Liver (tissue), 10 donors: ENCODE measurements at places on chromosomes 6 and 20. TPM values are rescaled to one million over a fixed set of nuclear protein-coding genes. Genes with fewer than 3 reads are reported as not detected.

- no peaks in the 10 kb centered on the region for H3K36me3 ChIP-seq
- no peak overlapping the region for H3K27ac ChIP-seq
- peaks cover 12% of the 10 kb centered on the region for H3K4me1 ChIP-seq
- DNase-seq, result no peak
Observed at GRCh38 chr20:63702036-63702665, 5.6 kb downstream of the ARFRP1 start.

- no peaks in the 10 kb centered on the region for H3K36me3 ChIP-seq
- no peak overlapping the region for H3K27ac ChIP-seq
- H3K27me3 ChIP-seq, result no peaks in the 10 kb centered on the region
- H3K4me3 ChIP-seq, result no peak overlapping the region
- DNase-seq, result no peak
Observed at GRCh38 chr20:18705910-18706309, 107.7 kb upstream of the SCP2D1 start.

DNA sequence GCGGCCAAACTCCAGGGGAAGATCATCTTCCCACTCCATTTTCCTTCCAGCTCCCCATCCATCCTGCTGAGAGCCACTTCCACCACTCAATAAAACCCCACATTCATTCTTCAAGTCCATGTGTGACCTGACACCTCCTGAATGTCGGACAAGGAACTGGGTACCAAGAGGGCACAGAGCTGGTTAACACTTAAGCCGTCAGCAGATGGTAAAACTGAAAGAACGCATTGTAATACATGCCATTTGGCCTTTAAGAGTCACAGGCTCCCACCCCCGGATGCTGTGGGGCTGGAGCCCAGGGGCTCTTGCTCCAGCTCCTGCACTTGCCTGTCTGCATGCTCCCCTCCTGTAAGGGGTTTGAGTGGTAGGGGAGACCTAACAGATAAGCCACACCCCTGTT, 753.9 kb downstream of the COL12A1 start:
- H3K4me1 ChIP-seq, result no peaks in the 10 kb centered on the region
- H3K27me3 ChIP-seq, result no peaks in the 10 kb centered on the region
- no peak for DNase-seq
- no peak overlapping the region for H3K4me3 ChIP-seq
- H3K36me3 ChIP-seq, result no peaks in the 10 kb centered on the region

Gene FAM50B
- 8.8 TPM for total RNA-seq

Gene UNC5CL
- 41.9 TPM for total RNA-seq

Gene ENPP4
- 12.6 TPM for total RNA-seq

GRCh38 chr6:137271245-137272183, 52.3 kb upstream of the IFNGR1 start:
- no peaks in the 10 kb centered on the region for H3K4me1 ChIP-seq
- no peak for DNase-seq
- no peaks in the 10 kb centered on the region for H3K27me3 ChIP-seq
- H3K27ac ChIP-seq, result no peak overlapping the region

Gene TUBB2B
- 2.1 TPM for total RNA-seq

- no peaks in the 10 kb centered on the region for H3K27me3 ChIP-seq
- DNase-seq, result peak; percentile 41
- peaks cover 28% of the 10 kb centered on the region for H3K4me1 ChIP-seq
Observed at GRCh38 chr6:34414999-34415858, 10.6 kb downstream of the RPS10 start.

DNA sequence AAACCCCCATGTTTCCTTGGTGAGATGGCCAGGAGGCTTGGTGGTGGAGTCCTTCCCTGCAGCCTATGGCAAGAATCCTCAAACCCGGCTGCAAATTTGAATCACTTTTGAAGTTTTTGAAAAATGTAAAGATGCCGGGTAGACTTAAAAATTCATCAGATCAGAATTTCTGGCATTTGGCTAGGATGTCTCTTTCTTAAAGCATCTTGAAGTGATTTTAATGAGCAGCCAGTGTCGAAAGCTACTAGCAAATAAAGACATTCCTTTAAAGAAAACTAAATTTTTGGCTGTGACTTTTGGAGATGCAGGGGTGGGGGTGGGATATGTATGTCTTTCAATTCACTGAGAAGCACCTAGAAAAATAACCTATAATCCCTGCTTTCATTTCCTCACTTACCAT, 25.6 kb upstream of the NOX3 start:
- H3K4me3 ChIP-seq, result no peak overlapping the region
- H3K27ac ChIP-seq, result no peak overlapping the region
- no peak for DNase-seq
- H3K27me3 ChIP-seq, result no peaks in the 10 kb centered on the region
- no peaks in the 10 kb centered on the region for H3K36me3 ChIP-seq
- H3K4me1 ChIP-seq, result no peaks in the 10 kb centered on the region

- H3K4me1 ChIP-seq, result peaks cover 18% of the 10 kb centered on the region
- H3K4me3 ChIP-seq, result no peak overlapping the region
- DNase-seq, result no peak
- H3K36me3 ChIP-seq, result no peaks in the 10 kb centered on the region
- H3K27ac ChIP-seq, result no peak overlapping the region
Observed at GRCh38 chr6:142356201-142356883, 54.5 kb downstream of the ADGRG6 start.

- H3K27me3 ChIP-seq, result no peaks in the 10 kb centered on the region
- peaks cover 5% of the 10 kb centered on the region for H3K36me3 ChIP-seq
- no peaks in the 10 kb centered on the region for H3K4me1 ChIP-seq
- no peak overlapping the region for H3K27ac ChIP-seq
Observed at GRCh38 chr20:34473262-34473883, 42.8 kb upstream of the DYNLRB1 start.

Gene TMEM30A
- total RNA-seq, result 71.0 TPM

Gene OPRL1
- 0.42 TPM for total RNA-seq

- H3K27me3 ChIP-seq, result no peaks in the 10 kb centered on the region
- H3K4me1 ChIP-seq, result peaks cover 42% of the 10 kb centered on the region
- DNase-seq, result no peak
- H3K27ac ChIP-seq, result no peak overlapping the region
- peaks cover 3% of the 10 kb centered on the region for H3K36me3 ChIP-seq
- H3K4me3 ChIP-seq, result no peak overlapping the region
Observed at GRCh38 chr6:33206864-33207551, 1.3 kb upstream of the RING1 start.

- no peak for DNase-seq
- no peaks in the 10 kb centered on the region for H3K36me3 ChIP-seq
- H3K27ac ChIP-seq, result no peak overlapping the region
- H3K27me3 ChIP-seq, result no peaks in the 10 kb centered on the region
- no peaks in the 10 kb centered on the region for H3K4me1 ChIP-seq
- H3K4me3 ChIP-seq, result no peak overlapping the region
Observed at GRCh38 chr6:19303383-19303782, 533.8 kb upstream of the ID4 start.

DNA sequence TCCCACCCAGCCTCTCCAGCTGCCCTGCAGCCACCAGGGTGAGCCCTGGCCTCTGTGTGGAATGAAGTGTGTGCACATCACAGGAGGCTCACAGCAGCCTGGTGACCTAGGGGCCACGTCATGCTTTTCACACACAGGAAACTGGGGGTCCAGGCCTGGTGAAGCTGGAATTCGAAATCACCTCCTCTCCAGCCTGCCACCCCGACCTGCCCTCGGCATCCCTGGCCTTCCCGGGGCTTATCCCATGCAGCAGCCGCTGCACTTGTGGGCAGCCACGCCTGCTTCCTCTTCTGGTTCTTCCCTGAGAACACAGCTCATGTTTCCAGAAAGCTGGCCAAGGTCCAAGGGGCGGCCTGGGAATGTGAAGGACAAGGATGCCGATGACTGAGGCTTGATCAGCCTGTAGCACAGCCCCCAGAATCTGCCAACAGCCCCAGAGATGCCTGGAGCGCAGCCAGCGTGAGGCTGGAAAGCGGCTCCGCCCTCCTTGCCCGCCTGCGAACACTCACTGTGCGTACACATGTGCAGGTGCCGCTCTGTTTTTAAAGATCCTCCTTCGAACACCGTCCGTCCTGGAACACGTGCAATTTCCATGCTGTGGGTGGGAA, 4.2 kb upstream of the NTSR1 start:
- peaks cover 5% of the 10 kb centered on the region for H3K27me3 ChIP-seq
- no peaks in the 10 kb centered on the region for H3K4me1 ChIP-seq
- DNase-seq, result no peak
- no peaks in the 10 kb centered on the region for H3K36me3 ChIP-seq
- no peak overlapping the region for H3K4me3 ChIP-seq
- no peak overlapping the region for H3K27ac ChIP-seq

DNA sequence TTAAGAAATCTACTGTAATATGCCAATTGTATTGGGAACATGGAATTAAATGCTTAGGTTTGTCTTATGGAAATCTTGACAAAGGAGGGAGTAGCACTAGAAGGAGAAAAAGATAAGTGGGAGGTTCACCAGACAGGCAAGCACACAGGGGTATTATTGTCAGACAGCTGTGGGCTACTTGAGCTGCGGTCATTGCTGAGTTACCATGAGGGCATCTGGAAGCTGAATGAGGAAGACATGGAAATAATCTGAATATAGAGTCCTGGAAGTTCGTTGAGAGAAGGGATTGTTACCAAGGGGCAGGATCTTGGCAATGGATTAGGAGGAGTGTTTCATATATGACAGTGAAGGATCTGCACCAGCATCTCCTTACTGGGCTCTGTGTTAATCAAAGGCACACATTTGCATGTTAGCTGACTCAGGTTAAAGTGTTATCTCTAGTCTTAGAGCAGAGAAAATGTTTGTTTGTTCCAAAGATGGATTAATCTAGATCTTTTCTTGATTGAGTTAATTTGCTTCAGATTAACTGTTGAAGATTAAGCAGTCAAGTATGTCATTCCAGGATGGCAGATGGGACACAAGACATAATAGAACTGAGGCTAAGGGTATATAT, 53.0 kb upstream of the SUPT3H start:
- H3K4me1 ChIP-seq, result no peaks in the 10 kb centered on the region
- H3K36me3 ChIP-seq, result no peaks in the 10 kb centered on the region
- no peak for DNase-seq
- no peak overlapping the region for H3K4me3 ChIP-seq
- no peak overlapping the region for H3K27ac ChIP-seq

DNA sequence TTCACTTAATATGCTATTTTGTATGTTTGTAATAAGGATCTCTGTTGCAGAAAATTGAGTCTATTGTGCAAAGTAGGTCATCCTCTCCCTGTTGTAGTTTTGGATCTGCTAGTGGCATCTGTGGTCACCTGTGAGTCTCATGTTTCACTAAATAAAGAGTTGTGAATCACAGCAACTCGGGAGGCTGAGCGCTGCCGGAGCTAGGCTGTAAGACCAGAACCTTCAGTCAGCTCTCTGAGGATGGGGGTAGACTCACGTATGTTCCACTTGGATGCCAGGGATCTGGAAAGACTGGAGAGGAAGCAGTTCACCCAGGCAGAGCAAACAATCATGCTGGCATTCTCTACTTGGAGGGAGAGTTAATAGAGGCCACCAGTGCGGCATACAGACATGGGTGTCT, 187.3 kb upstream of the FOXA2 start:
- H3K4me1 ChIP-seq, result no peaks in the 10 kb centered on the region
- H3K27ac ChIP-seq, result no peak overlapping the region
- no peak for DNase-seq
- no peaks in the 10 kb centered on the region for H3K36me3 ChIP-seq
- H3K4me3 ChIP-seq, result no peak overlapping the region

Gene RCAN2
- total RNA-seq, result 8.2 TPM

DNA sequence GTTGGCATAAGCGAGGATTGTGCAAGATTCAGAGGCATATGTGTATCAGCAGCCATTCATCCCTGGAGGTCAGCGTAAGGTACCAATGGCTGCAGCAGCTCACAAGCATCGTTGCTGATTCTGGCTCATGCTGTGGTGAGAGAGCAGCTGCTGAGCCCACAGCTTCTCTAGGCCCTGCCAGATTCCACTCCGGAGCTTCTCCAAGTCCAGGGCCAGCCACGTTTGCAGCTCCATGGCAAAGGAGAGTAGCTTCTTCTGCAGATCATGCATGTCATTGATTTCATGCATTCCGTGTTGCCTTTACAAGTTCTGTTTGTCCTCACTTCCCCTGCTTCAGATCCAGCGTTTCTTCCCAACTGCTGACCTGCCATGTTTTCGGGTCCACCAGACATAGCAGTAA, 474.8 kb upstream of the ID4 start:
- H3K36me3 ChIP-seq, result no peaks in the 10 kb centered on the region
- no peaks in the 10 kb centered on the region for H3K4me1 ChIP-seq
- no peaks in the 10 kb centered on the region for H3K27me3 ChIP-seq
- no peak for DNase-seq

DNA sequence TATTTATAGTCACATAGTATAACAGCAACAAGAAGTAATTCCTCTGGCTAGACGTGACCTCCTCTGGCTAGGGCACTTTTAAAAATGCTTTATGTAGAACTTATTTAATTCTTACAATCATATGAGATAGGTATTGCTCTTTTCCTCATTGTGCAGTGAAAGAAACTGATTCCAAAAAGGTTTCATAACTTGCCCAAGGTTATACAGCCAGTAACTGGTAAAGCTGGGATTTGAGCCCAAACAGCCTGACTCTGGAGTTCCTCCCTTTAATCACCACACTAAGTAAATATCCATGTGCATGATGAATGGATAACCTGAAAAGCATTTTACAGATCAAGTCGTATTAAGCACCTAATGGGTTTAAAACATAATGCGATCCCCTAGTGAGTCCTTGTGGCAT, 214.6 kb downstream of the PRL start:
- H3K4me3 ChIP-seq, result no peak overlapping the region
- H3K4me1 ChIP-seq, result no peaks in the 10 kb centered on the region
- no peak overlapping the region for H3K27ac ChIP-seq
- H3K27me3 ChIP-seq, result no peaks in the 10 kb centered on the region
- DNase-seq, result no peak

DNA sequence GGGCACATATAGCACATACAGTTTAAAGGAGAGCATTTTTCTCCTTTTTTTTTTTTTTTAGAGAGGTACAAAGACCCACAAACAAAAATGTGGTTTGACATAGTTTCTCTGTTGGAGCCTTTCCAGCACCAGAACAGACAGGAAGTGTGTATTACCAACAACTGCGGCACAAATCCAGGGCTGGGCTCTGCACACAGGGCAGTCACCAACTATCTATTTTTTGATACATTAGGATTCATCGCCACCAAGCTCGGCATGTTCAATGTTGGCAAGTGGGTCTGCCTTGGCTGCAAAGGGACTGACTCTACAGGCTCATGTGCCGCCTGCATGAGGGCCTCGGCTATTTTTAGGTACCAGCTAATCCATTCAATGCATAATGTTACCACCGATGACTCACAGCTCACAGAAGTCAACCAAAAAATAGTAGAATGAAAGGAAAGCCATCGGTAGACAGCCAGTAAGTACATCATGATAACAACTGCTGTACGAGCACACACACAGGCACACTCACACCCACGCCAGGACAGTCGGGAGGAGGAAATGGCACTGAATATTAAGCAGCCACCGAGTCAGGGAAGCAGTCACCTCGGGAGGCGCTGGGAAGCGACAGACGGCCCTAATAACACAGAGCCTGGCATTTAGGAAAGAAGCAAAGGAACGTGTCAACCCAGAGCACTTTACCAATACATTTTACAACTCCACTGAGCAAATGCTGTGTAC, 81.6 kb downstream of the GMPR start:
- H3K4me1 ChIP-seq, result no peaks in the 10 kb centered on the region
- H3K4me3 ChIP-seq, result no peak overlapping the region
- H3K27ac ChIP-seq, result peak overlapping the region; percentile 31
- no peaks in the 10 kb centered on the region for H3K36me3 ChIP-seq

Gene HLA-A
- total RNA-seq, result 191 TPM

Gene ARFGAP1
- 18.3 TPM for total RNA-seq

GRCh38 chr6:89122625-89123024, 4.8 kb upstream of the SRSF12 start:
- H3K4me3 ChIP-seq, result no peak overlapping the region
- H3K4me1 ChIP-seq, result no peaks in the 10 kb centered on the region
- no peak for DNase-seq
- H3K27ac ChIP-seq, result no peak overlapping the region
- no peaks in the 10 kb centered on the region for H3K27me3 ChIP-seq
- no peaks in the 10 kb centered on the region for H3K36me3 ChIP-seq

Gene SLC2A10
- total RNA-seq, result 79.7 TPM
